Inflammatory macrophage treated with lipopolysaccharide for 4 hours (primary cell): ENCODE measurements at places on chromosomes 2 and 18.

DNA sequence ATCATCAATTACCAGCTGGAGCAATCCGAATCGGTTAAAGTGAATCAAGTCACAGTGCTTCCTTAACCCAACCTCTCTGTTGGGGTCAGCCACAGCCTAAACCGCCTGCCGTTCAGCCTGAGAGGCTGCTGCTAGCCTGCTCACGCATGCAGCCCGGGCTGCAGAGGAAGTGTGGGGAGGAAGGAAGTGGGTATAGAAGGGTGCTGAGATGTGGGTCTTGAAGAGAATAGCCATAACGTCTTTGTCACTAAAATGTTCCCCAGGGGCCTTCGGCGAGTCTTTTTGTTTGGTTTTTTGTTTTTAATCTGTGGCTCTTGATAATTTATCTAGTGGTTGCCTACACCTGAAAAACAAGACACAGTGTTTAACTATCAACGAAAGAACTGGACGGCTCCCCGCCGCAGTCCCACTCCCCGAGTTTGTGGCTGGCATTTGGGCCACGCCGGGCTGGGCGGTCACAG lies 496 bp upstream of the ITGA4 start:
- peak; percentile 63 for DNase-seq

DNA sequence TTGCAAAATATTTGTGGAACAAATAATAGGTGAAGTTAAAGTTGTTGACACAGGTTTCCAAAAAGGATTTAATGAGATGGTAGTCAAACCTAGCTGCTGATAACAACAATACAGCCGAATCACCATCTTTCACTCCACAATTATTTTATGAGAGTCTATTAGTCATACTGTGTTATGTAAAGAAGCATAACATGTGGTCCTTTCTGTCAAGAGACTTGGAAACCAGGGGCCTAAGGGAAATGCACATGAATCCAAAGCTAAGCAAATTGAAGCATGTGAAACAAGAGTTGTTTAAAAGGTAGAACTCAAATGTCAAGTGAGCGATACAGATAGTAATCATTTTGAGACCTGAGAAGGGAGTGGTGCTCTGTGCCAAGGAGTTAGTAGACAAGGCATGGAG lies 16.0 kb downstream of the CD28 start:
- DNase-seq = no peak

GRCh38 chr2:113053666-113054065 lies 999 bp upstream of the IL36B start:
- no peak for DNase-seq

GRCh38 chr2:25228848-25229278 lies 60.5 kb upstream of the POMC start:
- peak; percentile 62 for DNase-seq

DNA sequence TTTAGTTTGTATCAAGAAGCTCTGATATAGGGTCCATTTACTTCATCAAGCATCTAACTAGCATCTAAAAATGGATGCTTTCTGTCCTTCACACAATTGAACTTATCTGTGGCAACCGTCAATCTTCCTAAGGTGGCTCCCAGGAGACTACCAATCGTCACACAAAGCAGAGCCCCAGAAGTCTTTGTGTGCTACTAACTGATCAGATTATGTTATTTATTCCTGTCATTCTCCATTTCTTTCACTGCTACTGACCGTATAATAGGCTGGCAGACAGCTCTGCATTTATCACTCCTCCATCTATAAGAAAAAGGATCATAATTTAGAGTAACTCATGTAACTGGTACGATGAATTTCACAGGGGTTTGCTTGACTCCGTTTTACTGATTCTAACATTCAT lies 585.0 kb upstream of the NXPH2 start:
- DNase-seq = no peak

DNA sequence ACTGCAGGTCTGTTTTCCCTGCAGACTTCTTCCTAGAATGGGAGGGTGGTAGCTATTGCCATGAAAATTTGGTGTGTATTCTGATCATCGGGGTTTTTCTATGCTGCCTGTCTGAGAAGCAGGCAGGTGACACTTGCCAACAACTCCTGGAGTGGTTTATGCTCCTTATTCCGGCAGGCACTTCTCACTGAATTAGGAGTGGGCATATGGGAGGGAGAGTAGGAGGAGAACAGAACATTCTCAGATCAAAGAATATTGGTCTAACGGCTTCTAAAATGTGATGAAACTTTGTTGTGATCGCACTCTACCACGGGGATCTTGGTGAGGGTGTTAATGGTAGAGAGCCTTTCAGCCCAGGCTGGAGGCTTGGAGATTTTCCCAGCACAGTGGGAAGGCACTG lies 480.8 kb downstream of the PLCL1 start:
- no peak for DNase-seq

DNA sequence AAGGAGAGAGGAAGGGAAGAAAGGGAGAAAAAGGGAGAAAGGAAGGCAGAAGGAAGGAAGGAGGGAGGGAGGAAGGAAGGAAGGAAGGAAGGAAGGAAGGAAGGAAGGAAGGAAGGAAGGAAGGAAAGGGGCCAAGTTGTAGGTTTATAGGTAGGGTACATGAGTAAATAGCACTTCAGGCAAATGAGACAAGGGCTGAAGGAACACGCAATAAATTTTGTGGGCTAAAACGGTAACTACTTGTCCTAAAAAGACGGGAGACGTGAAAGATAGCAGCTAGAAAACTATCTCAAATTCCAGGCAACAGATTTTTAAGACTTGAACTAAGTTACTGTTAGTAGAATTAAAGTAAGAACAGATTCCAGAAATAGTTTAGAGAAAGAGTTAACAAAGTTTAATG lies 129.3 kb upstream of the XIRP2 start:
- DNase-seq = no peak

DNA sequence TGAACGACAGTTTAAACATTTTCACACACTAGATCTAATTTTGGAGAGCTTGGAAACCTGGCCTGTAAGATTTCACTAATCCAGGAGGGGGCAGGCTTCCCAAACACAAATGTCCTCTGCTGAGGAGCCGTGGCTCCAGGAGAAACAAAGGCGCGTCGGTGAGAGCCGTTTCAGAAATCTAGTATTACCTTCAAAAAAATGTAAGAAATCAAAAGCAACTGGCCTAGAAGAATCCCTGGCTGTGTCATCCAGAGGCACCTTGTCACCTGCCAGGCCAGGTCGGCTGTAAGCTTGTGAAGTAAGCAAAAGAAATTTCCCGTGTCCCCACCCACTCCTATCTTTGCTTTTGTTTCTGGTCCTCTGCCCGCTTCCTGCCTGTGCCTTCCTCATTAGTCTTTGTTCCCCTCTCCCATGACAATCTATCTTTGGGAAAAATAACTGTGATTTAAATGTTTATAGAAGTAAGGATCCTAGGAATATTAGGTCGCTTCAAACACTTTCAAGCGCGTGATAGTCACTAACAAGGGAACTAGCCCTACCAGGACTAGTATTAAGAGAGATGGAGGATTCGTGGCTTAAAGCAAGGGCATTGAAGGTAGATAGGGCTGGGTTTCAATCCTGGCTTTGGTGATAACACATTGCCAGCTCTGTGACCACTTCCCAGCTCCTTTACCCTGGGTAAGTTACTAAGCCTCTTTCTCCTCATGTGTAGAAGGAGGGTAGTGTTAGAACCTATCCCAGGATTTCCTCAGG lies 99.5 kb upstream of the STK39 start:
- peak; percentile 67 for DNase-seq

- no peak for DNase-seq
Measured at GRCh38 chr2:5444168-5444567, 248.0 kb upstream of the SOX11 start.

- peak; percentile 59 for DNase-seq
Measured at GRCh38 chr2:142682528-142682927, 194.9 kb upstream of the KYNU start.

DNA sequence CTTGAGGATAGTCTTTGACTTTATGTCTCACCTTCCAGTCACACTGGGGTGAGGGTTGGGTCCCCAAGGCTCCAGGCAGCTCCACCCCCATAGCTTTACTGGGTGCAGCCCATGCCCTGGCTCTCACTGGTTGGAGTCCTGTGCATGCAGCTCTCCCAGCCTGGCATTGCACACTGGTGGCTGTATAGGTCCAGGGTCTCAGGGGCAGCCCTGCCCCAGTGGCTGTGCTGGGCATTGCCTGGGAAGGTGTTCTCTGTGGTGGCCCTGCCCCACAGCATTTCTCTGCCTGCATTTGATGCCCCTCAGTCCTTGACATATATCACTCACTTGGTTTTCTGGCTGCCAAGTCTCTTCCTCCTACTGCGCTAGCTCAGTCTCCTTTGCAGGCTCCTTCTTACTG lies 21.2 kb downstream of the MPHOSPH10 start:
- DNase-seq = no peak

DNA sequence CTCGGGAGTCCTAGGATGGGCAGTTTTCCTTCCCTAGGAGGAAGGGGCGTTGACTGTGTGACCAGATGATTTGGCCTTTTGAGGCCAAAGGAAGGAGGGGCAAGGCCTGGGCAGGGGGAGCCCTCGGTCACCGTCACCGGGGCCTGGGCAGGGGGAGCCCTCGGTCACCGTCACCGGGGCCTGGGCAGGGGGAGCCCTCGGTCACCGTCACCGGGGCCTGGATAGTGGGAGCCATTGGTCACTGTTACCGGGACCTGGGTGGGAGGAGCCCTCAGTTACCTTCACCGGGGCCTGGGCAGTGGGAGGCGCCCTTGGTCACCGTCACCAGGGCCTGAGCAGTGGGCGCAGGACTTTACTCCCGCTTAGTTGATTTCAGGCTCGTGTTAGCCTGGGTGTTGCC lies 17.3 kb downstream of the D2HGDH start:
- no peak for DNase-seq

- peak; percentile 38 for DNase-seq
Measured at GRCh38 chr2:168434146-168434545, 21.9 kb upstream of the CERS6 start.

DNA sequence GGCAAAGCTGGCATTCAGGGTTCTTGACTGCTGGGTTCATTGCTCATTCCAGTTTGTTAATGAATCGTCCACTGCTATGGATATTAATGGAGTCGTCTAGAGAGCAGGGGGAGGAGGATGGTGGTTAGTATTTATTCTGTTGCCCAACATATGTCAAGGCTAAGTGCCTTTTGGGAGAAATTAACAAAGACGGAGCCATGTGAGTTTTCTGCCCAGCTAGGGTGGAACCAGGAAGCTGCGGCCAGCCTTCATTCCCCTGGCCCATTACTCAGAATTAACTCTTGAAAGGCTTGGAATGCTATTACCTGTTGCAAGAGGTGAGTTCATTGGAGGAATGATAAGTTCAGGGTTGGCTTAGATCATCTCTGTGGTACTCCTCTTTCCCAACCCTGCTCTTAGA lies 19.3 kb downstream of the IGFBP2 start:
- no peak for DNase-seq

GRCh38 chr2:239292531-239292930 lies 108.3 kb downstream of the HDAC4 start:
- no peak for DNase-seq

DNA sequence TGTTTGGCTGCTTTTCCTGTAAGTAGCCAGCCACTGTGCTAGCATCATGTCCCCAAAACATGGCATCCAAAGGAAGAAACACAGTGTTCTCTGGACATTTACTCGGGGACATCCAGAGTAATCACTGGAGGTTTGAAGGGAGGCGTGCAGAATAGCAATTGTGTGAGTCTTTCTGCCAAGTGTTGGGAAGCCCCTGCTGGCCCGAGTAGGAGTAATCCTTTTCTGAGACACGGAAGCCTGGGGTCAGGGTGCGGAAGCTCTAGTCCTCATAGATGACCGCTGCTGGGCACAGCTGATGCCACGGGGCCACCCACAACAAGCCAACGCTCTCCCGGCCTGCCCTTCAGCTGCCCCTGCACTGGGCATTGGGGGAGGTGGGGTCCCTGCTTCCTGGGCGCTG lies 24.8 kb upstream of the HDAC4 start:
- no peak for DNase-seq

DNA sequence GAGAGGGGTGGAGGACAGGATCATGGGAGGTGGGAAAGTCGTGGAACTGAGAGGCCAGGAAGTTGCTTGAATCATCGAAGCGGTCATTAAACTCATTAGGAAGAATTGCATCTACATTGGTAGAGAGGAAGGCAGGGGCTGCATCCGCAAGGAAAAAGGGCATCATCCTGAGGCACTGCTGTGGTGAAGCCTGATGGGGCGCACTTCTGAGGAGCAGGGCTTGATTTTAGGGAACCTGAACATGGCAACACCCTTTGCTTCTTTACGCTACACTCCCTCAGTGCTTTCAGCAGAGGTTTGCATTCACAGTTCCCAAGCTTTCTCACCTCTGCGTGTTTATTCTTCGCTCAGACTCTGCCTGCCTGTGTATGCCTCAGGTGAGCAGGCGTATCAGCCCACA lies 352.0 kb upstream of the RAB6C start:
- DNase-seq = no peak

DNA sequence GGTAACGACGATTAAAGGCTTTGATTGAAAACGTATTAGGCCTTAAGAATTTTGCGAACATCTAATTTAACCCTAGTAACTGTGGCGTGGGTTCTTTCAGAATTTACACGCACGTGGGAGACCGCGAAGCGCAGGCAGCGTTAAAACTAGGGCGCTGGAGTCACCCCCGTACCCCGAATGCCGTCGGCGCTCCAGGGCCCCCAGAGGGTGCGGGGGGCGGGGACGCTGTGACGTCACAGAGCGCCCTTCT lies 673 bp upstream of the SMCHD1 start:
- no peak for DNase-seq

GRCh38 chr2:102241616-102242305 lies 54.9 kb downstream of the IL1RL2 start:
- DNase-seq = peak; percentile 74

- DNase-seq = no peak
Measured at GRCh38 chr18:50578651-50579050, 18.8 kb downstream of the MAPK4 start.

GRCh38 chr2:155662224-155662623 lies 670.3 kb downstream of the NR4A2 start:
- DNase-seq = peak; percentile 40

- no peak for DNase-seq
Measured at GRCh38 chr2:217539126-217539525, 463.7 kb downstream of the TNS1 start.

- no peak for DNase-seq
Measured at GRCh38 chr2:234905547-234906265, 46.1 kb upstream of the SH3BP4 start.

DNA sequence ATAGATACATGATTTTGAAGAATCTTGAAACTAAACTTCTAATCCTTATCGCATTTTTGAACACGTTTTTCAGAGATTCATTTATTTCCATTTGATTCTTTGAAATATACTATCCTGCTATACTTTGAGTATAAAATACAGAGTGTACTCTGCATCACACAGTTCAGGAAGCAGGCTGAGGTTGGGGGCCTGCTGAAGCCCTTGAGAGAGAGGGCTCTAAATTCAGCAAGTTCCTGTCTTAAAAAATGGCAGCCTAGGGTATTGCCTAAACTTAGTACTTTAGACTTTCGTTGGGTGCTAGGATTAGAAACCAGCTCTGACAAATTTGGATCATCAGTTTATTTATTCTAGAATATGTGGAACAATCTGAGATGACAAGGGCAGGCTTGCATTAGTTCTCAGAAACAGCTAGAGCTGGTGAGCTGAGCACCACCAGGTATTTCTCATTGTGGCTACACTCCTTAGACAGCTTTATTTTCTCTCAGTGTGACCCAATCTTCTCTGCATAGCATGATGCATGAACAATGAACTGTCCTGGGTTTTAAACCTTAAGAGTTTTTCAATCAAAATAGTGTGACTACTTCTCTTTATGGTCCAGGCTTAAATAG lies 49.1 kb downstream of the TFPI start:
- no peak for DNase-seq
